ENCODE measurements at places on chromosomes 6 and 20.

DNA sequence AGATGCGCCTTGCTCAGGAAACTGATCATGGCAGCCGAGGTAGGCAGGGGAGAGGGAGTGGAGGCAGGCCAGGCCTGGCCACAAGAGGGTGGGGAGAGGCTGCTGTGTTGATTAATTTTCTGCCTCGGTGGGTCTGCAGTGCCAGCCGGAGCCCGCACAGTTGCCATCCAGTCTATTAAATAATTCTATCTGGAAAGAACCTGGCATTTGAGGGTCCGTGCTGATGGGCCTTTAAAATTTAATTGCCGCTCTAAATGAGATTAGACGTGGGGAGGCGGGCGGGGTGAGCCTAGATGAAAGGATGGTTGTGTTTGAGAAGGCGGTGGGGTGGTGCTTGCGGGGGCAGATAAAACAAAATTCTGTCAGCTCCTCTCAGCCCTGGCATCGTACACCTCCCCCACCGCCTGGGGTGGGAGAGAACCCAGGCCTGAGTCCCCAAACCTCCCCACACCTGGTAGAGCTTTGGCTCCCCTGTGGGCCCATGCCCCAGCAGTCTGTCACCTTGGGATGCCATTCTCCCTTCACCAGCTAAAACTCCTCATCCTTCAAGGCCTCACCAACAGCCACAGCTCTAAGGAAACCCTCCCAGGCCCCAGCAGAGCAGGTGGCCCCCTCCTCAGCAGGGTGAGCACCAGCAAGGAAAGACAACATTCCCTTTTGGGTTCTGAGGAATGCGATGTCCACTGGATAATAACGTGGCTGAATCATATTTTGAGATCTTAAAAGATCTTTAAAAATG, 167.3 kb downstream of the GRM4 start:
- DNase-seq = no peak

GRCh38 chr6:93454533-93454932, 35.2 kb upstream of the EPHA7 start:
- DNase-seq = no peak

DNA sequence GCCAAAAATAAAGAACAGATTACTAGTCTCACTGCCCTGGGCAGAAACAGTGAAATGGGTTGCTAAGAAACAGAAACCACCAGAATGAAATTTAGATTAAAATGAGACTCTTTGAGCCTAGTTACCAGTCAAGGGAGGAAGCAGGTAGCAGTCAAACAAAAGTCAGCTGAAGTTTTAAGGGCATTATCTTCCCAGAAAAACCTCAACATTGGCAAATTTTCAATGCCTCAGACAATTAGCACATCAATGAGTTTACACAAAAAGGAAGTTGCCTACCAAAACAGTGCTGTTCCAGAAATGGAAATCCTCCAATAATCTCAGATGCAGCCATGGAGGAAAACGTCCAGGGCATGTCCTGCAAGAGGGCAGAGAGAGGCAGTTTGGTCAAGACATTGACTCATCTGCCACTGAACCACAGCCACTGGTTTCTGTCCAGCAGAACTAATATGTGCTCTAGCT, 399.7 kb upstream of the ADGRB3 start:
- DNase-seq = no peak

DNA sequence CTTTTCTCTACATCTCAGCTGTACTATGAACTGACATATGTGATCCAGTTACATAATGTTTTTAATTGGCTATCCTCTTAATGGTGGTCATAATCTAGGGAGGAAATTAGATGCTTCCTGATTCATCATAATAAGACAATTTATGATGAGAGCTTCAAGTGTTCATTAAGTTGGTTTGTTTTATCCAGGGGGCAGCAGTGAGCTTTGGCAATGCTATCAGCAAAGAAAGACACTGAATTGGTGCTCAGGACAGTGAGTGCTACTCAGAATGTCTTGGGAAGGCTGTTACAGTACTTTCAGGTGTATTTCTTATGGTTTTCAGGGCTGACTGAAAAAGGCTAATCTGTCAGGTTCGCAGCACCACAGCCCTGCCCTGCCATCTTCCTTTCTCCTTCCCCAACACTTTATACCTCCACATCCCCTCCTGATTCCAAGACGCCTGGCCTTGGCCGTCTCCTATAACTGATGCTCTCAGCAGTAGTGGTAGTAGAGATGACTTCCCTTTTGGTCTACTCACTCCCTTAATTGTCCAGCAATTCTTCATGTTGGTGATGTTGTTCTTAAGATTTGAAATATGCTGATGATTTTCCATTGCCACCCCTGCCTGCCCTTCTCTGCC, 67.0 kb upstream of the TNFAIP3 start:
- DNase-seq = no peak

GRCh38 chr6:31407699-31408098, 4.3 kb downstream of the MICA start:
- DNase-seq = no peak

Measured in T-helper 2 cell (primary cell).